ENCODE measurements at places on chromosomes 2 and 18.

- DNase-seq, result no peak
These were observed 88.0 kb upstream of the ZFP36L2 start for GRCh38 chr2:43314299-43314927.

DNA sequence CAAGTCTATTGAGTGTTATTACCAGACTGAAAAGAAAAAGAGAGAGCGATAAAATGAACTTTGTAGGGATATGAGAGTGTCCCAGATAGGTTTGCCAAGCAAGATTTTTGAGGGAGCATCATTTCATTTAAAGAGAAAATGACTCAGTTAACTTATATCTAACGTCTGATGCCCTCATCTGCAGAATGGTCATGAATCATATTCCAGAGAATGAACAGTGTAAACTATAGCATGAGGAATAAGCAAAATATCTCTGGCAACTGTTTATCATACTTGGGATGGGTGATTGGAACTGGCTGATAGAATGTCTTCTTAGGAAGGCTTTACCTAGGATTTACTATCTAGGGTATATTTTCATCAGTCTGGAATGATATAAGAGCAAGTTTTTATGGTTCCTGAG, 289.4 kb downstream of the CMPK2 start:
- no peak for DNase-seq

- DNase-seq, result no peak
These were observed 79.7 kb upstream of the ACAA2 start for GRCh38 chr18:49893036-49893435.

- no peak for DNase-seq
These were observed 9.1 kb downstream of the MARCHF4 start for GRCh38 chr2:216363221-216363620.

- no peak for DNase-seq
These were observed 29.7 kb downstream of the INO80D start for GRCh38 chr2:206056286-206056685.

GRCh38 chr2:219001577-219002394, 8.6 kb upstream of the CRYBA2 start:
- DNase-seq, result no peak

DNA sequence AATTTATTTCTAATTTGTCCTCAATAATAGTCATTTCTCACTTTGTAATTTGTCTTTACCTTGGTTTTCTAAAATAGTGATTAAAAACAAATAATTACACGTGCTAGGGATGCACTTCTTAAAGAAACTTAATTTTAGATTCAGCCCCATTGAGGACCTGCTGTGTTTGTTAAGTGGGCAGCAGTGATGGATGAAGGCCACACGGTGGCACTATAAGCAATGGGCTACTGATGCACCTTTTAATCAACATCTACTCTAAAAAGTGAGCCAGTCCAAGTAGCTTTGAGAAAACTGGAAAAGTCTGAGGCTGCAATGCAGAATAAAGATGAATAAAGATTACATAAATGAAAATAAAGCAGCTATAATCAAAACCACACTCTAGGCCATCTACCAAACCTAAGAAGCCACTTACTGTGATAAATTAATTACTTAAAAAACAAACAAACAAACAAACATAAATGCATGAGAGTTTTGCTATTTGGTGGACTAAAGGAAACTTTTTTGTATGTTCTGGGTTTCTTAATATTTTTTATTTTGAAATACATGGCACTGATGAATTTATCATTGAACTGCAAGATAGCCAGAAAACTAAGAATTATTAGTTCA, 89.3 kb downstream of the PDE11A start:
- no peak for DNase-seq

DNA sequence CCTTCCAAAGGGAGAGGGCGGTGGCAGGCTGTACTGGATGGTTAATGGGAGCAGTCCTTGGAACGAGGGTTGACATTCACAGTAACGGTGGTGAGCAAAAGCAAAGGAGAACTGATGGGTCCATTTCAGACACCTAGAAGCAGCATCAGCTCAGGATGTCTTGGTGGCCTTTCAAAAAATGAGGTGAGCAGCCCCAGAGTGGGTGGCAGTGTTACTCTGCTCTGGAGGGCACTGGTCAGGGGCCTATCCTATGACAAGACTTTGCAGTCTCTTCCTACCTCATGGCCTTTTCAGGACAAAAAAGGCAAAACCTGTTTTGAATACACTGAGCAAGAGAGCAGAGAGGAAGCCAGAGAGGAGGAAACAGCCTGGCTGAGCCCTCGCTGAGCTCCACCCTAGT, 23.5 kb downstream of the CAPN14 start:
- DNase-seq, result no peak

DNA sequence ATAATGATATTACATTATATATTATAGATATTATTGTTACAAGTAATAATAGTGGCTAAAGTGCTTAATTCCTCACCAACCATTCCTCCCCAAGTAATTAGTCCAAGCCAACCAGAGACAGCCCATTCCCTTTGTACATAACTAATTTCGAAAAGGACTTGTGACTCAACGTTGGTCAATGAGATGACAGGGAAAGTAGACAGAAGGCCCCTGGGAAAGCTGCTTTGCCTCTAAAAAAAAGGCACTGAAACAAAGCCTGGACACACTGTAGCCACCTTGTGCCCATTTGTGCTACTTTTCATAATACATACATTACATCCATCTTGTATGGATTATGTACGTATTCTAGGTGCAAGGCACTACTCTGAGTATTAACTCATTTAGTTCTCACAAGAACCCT, 28.8 kb downstream of the COLEC12 start:
- DNase-seq, result no peak

Measured in stimulated activated CD8-positive, alpha-beta memory T cell treated with anti-CD3 and anti-CD28 coated beads, Interleukin-15, amount 100 ng/mL, for 24 hours (primary cell).